Placental pericyte (primary cell): ENCODE measurements at places on chromosomes 6 and 20. TPM values are rescaled to one million over a fixed set of nuclear protein-coding genes. Genes with fewer than 3 reads are reported as not detected.

The LAMA4 gene
- 105 and 123 TPM in 2 replicates for total RNA-seq

The KCNK5 gene
- total RNA-seq = not detected in 2 replicates

The DPPA5 gene
- not detected in 2 replicates for total RNA-seq

The RIPPLY2 gene
- not detected in 2 replicates for total RNA-seq

The RHAG gene
- not detected in 2 replicates for total RNA-seq

The GPX5 gene
- total RNA-seq = not detected in 2 replicates

The MEI4 gene
- not detected in 2 replicates for total RNA-seq

The GHRH gene
- total RNA-seq = not detected in 2 replicates

The LRRC1 gene
- total RNA-seq = 9.2 and 16.9 TPM in 2 replicates

The LST1 gene
- not detected in 2 replicates for total RNA-seq

The FRMD1 gene
- total RNA-seq = not detected in 2 replicates

The TFAP2B gene
- not detected in 2 replicates for total RNA-seq

The PRICKLE4 gene
- total RNA-seq = 0.66 and 0.86 TPM in 2 replicates

The SLPI gene
- not detected in 2 replicates for total RNA-seq

The C2 gene
- 0.29 and 14.2 TPM in 2 replicates for total RNA-seq

The TRIM40 gene
- total RNA-seq = not detected in 2 replicates

The SLC52A3 gene
- total RNA-seq = not detected in 2 replicates

The TSBP1 gene
- total RNA-seq = not detected in 2 replicates

The MYT1 gene
- not detected in 2 replicates for total RNA-seq

The CYP24A1 gene
- 0.29 and 0.66 TPM in 2 replicates for total RNA-seq

The C20orf96 gene
- 3.1 and 3.4 TPM in 2 replicates for total RNA-seq

The SPO11 gene
- total RNA-seq = not detected in 2 replicates

The BPIFA1 gene
- total RNA-seq = not detected in 2 replicates

The TAGAP gene
- total RNA-seq = not detected in 2 replicates

The HLA-DQB2 gene
- not detected in 2 replicates for total RNA-seq

The HTR1E gene
- not detected in 2 replicates for total RNA-seq

The SLC35D3 gene
- total RNA-seq = 0.14 TPM in 1 of 2 replicates, not detected in the other

The RAMACL gene
- 0.72 and 3.1 TPM in 2 replicates for total RNA-seq

The GRM1 gene
- not detected in 2 replicates for total RNA-seq
